Left lung (tissue), 14 donors: ENCODE measurements at places on chromosomes 2 and 18. TPM values are rescaled to one million over a fixed set of nuclear protein-coding genes. Genes with fewer than 3 reads are reported as not detected.

- DNase-seq, result no peak
Observed at GRCh38 chr2:1866402-1867111, 122.2 kb upstream of the PXDN start.

- DNase-seq, result no peak
Observed at GRCh38 chr18:55515941-55516710, 71.9 kb downstream of the TCF4 start.

TXNDC2 gene
- 0.09 TPM for total RNA-seq

GRCh38 chr2:15284614-15285013 lies 276.5 kb downstream of the NBAS start:
- no peak for DNase-seq

GRCh38 chr2:64225491-64225890 lies 81.3 kb upstream of the PELI1 start:
- DNase-seq, result no peak
